LHCN-M2 (cell line): ENCODE measurements at places on chromosomes 11 and 22.

- no peak for DNase-seq
Measured at GRCh38 chr11:41284354-41284753, 175.1 kb downstream of the LRRC4C start.

GRCh38 chr11:14413307-14414069, 54.5 kb upstream of the RRAS2 start:
- peak; percentile 77 for DNase-seq

DNA sequence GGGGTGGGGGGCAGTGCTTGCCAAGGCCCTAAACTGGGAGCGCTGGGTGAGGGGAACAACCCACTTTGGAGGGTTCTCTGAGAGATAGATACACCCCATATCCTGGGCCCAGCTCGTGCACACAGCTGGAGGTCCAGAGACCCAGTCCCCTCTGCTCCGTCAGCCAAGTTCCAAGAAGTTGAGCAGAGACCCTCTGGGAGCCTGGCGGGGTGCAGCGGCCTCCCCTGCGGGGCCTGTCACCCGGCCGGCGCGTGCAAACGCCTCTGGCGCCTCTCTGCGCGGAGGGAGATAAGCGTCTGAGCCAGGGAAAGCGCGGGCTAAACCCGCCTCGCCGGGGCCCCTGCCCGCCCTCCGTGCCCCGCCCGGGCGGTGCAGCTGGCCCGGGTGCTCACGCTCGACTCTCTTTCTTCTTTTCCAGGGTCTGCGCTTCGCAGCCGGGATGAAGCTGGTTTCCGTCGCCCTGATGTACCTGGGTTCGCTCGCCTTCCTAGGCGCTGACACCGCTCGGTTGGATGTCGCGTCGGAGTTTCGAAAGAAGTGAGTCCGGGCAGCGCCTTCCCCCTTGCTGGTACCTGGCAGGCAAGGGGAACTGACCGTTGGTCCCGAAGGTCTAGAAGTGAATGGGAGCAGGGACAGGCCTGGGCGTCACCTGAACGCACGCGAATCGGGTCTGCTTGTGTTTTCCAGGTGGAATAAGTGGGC, 540 bp downstream of the ADM start:
- peak; percentile 31 for DNase-seq

DNA sequence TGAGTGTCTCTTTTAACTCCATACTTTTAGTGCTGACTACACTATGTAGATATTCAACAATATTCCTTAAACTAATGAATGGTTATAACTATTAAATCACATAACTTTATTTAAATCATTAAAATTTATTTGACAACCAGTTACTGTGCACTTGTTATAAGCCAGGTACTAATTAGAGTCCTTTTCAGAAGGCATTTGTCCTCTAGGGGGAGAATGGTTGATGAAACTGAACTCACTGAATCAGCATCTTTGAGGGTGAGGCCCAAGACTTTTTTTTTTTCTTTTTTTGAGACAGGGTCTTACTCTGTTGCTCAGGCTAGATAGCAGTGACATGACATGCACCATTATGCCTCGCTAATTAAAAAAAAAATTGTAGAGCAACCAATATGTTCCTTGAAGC, 515.6 kb upstream of the CCDC90B start:
- DNase-seq = no peak

GRCh38 chr22:30285846-30286200, 3.5 kb downstream of the CASTOR1 start:
- no peak for DNase-seq

DNA sequence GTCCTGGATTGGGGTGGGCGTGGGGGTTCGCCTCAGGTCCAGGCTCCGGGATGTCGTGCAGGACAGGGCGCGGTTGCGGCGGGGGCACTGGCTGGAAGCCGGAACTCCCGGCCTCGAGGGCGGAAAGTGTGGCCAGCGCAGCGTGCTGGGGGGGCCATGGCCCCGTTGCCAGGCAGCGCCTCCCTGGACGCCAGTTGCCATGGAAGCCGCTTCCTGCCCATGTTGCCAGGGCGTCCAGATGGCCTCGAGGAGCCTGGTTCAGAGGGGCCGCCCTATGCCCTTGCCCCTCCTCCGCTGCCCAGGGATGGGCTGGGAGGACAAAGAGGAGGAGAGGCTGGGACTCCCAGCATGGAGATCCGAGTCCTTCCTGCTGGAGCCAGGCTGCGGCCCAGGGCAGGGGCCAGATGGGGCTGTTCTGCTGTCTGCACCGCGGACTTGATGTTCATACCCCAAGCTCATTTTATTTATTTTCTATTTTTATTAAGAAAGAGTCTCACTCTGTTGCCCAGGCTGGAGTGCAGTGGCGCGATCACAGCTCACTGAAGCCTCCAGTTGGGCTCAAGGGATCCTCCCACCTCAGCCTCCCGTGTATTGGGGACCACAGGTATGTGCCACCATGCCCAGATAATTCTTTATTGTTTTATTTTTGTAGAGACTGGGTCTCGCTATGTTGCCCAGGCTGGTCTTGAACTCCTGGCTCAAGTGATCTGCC, 4.6 kb upstream of the CCDC188 start:
- DNase-seq = peak; percentile 52

DNA sequence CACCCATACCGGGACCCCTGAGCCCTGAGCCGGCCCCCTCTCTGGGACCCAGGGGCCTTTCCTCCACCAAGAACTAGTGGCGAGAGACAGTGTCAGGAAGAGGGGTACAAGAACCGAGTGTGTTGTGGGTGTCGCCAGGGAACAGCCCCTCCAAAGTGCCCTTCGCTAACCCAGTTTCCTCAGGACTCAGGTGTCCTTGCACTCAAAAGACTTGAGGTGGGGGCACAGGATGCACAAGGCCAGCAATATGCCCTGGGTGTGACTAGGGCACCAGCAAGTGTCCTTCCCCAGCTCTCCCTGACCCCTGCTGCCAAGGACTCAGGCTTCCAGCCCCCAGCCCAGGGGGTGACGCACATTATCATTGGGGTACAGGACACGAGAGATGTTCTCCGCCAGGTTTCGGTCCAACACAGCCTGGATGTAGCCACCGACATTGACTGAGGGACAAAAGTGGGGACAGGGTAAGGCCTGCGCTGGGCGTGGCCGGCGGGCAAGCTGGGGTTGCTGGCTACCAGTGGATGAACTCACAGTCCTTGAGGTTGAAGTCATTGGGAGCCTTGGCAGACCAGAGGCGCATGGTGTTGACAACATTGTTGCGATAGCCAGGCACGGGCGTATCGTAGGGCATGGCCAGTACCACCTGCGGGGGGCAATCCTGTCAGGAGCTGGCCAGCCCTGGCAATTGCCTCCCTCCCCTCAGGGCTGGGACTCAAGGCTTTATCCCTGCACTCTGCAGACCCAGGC, 4.7 kb downstream of the PYGM start:
- DNase-seq = no peak

- DNase-seq = peak; percentile 46
Measured at GRCh38 chr22:45212992-45213751, 27.5 kb downstream of the KIAA0930 start.

DNA sequence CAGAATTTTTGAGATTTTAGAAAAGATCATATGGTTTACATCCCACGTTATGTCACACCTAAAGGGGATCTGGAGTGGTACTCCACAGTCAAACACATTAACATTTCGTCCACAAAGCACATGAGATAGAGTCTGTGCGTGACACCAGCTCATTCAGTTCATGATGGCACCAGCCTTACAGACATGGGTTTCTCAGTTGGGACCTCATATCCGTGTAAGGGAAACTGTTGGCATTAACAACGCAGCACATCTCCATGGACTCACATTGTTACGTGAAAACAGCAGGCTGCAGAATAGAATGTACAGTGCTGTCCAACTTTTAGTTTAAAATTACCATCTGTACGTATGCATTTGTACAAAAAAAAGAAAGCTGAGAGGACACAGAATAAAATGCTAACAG, 14.0 kb downstream of the RIC8A start:
- no peak for DNase-seq

DNA sequence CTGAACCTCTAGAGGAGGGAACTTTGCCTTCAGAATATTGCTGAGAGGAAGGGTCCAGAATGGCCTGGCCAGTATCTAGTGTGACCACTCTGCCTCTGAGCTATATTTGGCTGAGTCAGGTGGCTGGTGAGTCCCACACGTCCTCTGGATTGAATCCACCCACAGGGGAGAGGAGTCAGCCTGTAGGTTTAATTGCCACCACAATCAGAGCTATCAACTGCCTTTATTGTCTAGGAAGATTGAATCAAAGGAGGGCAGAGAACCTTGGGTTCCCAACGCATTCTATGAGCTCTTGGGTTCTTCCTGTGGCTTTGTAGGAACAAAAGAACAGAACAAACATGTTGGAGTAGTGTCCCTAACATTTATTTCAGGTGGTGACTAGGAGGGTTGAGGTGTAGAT, 67.7 kb downstream of the ST3GAL4 start:
- no peak for DNase-seq

GRCh38 chr22:44608597-44609399, 93.2 kb upstream of the PRR5 start:
- DNase-seq = no peak

DNA sequence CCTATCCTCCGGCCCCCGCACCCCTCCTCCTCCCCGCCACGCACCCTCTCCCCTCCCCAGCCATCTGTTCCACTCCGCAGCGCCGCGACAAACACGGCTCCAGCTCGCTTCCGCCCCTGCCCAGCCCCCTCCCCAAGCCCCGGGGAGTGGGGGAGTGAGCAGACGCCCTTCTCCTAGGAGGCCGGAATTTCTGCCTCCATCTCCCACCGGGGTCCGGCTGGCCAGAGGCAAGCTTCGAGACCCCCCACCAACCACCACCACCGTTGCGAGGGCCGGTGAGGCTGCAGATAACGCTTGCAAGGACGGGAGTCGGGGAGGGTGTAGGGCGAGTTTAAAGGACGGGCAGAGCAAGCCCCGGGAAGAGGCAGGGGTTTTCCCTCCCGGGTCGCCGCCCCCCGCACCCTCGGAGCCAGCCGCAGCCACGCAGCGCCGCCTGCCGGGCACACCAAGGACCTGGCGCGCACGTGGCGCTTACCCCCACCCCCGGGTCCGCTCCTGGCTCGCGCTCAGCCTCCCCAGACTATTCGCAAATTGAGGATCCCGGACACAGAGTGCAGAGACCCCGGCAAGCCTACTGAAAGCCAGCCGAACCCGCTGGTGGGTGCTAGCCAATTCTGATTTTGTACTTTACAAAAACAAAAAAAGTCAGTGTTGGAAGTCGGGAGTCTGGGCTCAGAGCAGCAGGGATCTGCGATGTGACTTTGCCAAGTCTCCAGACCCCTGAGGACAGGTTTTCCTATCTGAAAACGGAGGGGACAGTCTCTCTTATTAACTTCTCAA, 22.6 kb downstream of the RTN4RL2 start:
- no peak for DNase-seq

- peak; percentile 30 for DNase-seq
Measured at GRCh38 chr11:119590651-119591351, 138.2 kb downstream of the NECTIN1 start.

DNA sequence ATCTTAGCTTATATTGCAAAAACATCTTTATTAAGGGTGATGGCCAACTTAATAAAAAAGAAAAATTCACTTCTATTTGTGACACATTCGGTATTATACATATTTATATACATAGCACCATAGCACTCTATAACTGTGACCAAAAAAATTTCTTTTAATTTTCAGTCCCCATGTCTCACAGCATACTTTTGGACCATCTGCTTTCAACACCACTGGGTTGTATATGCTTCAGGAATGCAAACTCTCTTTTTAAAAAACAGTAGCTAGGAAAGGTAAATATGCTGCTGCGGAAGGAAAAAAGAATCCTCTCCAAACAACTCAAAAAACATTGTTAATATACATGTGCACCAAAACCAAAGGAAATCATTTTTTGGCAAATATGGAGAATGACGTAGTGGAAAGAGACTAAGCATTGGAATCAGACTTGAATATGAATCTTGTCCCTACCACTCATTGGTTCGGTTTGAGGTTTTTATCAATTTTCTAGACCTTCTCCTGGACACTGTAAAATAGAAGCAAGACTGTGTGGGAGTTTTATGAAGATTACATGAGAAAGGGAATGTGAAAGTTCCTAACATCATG, 227.9 kb downstream of the BLID start:
- DNase-seq = no peak

GRCh38 chr11:133947321-133947756, 9.4 kb downstream of the IGSF9B start:
- DNase-seq = peak; percentile 37

DNA sequence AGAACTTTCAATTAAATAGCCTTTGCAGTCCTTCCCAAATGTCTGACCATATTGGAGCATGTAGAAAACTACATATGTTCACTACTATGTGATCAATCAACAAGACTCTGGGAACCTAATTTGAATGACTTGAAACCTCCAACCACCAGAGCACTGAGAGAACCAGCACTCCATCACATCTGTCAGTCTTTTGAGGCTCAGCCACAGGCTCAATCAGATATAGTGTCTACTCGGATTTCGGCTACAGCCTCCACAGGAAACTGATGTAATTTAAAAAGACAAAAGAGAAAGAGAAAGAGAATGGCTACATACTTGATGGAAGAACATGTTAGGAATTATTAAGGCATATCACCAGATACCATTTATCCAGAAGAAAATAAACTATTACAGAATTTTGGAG, 859.0 kb downstream of the FAM181B start:
- DNase-seq = no peak

- no peak for DNase-seq
Measured at GRCh38 chr22:38070250-38070921, 13.2 kb downstream of the PICK1 start.

- DNase-seq = peak; percentile 53
Measured at GRCh38 chr22:40363059-40363458, 7.3 kb upstream of the SGSM3 start.

GRCh38 chr22:45966320-45966894, 10.6 kb downstream of the WNT7B start:
- no peak for DNase-seq

GRCh38 chr22:39090426-39091064, 6.5 kb upstream of the APOBEC3H start:
- no peak for DNase-seq

GRCh38 chr11:63917692-63918506, 935 bp upstream of the RCOR2 start:
- DNase-seq = no peak

- DNase-seq = peak; percentile 60
Measured at GRCh38 chr11:103031834-103032233, 60.1 kb downstream of the DCUN1D5 start.

GRCh38 chr11:87974797-87975196, 200.4 kb downstream of the RAB38 start:
- DNase-seq = no peak

DNA sequence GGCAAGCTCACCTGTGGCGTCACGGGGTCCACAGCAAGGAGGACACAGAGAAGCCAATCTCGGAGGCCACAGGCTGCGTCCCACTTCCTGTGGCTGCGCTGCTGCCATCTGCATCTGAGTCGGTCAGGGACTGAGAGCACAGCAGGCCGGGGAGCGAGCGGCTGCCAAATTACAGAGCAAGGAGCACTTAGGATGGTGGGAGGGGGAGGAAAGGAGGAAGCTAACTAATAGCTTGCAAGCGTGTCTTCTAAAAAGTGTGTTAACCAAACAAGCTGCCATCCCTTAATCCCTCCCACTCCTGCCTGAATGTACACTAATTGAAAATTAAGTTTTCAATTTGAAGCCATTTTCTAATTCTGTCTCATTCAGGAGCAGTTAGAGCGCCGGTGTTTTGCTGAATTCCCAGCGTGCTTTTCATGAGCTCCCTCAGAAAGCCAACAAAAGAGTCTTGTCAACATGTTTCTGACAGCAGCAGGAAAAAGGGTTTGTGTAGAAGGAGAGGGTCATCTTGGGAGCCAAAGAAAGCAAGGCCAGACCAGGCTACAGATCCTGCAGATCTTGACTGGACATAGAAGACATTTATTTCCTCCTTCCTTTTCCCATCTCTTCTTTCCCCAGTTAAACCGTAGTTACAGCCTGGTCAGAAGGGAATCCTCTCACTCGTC, 42.4 kb upstream of the API5 start:
- DNase-seq = no peak

GRCh38 chr11:14768526-14769188, 123.4 kb downstream of the CYP2R1 start:
- DNase-seq = no peak
